ENCODE measurements at places on chromosomes 4 and X. TPM values are rescaled to one million over a fixed set of nuclear protein-coding genes. Genes with fewer than 3 reads are reported as not detected.

The RXFP1 gene
- polyA plus RNA-seq = 0.33 TPM

DNA sequence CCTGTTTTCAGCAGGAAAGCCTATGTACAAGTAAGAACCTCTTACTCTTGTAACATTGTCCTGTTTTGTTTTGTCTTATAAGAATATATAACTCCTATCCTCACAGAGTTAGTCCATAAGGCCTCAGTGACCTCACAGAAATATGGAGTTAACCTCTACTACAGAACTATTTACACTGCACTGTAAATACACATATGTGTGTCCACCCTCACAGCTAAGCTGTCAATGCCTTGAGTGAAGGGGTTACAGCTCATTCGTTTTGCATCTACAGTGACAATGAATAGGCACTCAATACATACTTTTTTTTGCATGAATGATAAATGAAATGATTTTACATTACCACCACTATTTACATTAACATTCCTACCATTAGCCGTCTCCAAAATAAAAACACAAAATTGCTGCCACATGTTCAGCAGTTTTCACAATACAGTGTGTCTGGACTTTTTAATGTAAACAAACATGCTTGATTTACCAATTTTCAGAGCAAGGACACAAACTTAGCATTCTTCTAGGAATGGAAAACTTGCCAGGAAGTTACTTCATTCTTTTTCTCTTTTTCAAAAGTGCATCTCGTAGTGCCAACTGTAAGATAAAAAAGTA, 9.5 kb upstream of the NAAA start:
- no peak for DNase-seq

The SPANXN4 gene
- polyA plus RNA-seq = not detected

DNA sequence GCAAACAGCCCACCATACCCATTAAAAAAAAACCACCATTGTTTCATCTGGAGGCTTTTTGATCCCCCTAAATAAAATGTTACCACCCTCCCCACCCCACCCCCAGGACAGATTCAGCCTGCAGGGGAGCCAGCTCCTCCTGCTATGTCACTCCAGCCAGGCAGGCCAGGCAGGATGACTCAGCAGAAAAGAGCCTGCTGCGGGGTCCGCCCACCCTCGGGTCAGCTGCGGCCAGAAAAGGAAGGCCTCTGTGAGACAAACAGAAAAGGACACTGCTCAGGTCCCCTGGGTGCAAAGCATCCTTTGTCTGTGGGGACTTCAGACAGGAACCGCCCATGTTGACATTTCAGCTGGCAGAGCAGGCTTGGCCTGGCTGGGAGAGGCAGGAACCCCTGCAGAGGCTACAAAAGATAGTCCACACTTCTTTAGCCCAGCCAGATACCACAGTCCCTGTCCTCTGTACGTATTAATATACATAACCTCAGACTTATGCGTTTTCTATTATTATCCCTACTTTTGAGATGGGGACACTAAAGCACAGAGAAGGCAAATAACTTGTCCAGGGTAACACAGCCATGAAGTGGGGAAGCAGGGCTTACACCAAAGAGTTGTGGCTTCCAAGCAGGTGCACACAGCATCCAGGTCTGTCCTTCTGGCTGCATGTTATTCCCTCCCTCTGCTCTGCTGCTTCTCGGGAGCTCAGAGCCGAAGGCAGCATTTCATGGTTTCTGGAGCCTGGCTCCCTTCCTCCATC, 147.7 kb downstream of the CPEB2 start:
- DNase-seq = no peak

The ETDA gene
- polyA plus RNA-seq = not detected

DNA sequence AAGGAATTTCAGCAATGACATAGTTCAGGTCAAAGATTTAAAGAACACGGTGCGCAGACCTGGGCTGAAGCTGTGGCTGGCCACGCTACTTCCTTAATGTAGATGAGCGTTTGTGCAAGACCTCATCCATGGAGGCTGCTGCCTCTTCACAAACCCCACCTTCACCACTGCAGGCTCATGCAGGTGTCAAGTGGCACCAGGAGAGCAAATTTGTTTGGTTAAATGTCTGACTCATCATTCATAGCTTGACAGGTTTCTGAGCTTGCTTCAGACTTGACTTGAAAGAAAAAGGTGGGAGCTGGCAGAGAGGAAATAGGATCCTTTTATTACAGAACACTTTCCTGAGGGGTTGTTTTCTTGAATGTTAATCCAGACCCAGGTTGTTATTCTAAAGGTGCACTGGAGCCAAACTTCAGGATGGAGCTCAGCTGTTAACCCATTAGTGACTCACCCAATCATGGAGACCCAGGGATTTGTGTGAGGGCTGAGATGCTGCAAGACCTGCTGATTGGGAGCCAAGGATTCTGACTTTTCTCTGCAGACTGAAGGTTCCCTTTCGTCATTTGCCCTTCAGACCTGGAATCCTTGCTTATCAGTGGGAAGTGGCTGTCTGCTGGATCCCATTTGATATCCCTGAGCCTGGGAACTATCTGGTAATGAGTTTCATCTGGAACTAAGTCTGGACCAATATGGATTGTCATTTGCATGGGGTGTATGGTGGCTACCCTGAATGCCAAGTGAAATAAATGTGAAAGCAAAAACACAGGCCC, 315.3 kb downstream of the PTTG2 start:
- peak; percentile 60 for DNase-seq

GRCh38 chrX:105526431-105526830, 295.9 kb upstream of the NRK start:
- no peak for DNase-seq

- no peak for DNase-seq
Observed at GRCh38 chr4:105179539-105180401, 33.1 kb downstream of the TET2 start.

GRCh38 chrX:133477986-133478385, 62.7 kb upstream of the GPC4 start:
- no peak for DNase-seq

DNA sequence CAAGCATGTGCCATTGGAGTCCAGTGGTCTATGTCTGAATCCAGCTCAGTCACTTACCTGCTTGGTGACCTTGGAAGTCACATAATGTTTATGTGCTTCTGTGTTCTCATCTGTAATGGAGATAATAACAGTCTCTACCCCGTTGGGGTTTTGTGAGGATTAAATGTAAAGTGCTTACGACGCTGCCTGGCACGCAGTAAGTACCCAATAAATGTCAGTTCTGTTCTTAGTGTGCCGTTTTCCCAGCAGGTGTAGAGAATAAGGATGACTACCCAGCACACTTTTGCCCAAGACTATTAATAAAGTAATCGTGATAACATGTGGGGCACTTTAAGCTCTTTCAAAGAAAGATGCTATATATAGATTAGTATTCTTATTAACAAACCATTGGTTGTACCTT, 56.7 kb downstream of the MTM1 start:
- no peak for DNase-seq

DNA sequence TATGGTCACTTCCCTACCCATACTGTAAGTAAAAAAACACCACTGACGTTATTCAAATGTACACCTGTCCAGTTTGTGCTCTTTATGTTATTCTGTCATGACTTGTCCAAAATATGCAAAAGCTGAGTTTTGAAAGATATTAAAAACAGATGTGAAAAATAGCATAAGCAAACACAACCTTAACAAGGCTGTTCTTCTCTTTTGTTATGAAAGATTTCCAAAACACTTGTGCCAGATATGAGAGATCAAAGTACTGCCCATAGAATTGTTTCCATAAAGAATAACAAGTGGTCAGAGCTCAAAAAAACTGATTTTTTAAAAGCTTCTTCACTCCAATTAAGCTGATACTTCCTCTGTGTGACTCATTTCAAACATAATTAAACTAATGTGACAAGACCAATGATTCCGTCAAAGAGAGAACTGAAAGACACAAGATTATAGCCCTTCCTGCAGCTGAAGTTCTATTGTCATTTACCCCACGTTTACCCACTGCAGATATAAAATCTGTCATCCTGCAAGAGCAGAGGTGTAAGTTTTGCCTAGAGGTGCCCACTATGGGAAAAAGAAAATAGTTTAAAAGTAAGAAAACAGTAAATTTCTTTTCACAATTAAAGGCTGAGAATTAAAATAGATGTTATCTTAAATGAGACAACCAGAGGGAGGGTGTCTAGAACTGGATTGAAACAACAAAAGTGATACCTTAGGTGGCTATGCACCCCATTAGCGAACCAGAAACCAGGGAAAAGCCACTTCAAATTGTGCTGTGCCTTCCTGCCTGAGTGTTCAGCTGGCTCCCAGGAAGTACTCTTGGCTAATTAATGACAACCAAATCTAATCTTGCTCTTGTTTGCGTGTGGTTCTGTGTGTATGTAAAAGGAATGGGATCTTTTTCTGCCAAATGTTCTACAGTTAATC, 30.1 kb downstream of the RASSF6 start:
- no peak for DNase-seq

The LONRF3 gene
- 1.3 TPM for polyA plus RNA-seq

- DNase-seq = no peak
Observed at GRCh38 chr4:99961711-99962110, 11.6 kb upstream of the H2AZ1 start.

- DNase-seq = peak; percentile 37
Observed at GRCh38 chr4:52750819-52751486, at the start of gene ERVMER34-1. TSS of gene ERVMER34-1 (minus strand) at chr4:52751425. CDS start at chr4:52745520, 5,905 bp downstream.

The DOCK11 gene
- 20.0 TPM for polyA plus RNA-seq

DNA sequence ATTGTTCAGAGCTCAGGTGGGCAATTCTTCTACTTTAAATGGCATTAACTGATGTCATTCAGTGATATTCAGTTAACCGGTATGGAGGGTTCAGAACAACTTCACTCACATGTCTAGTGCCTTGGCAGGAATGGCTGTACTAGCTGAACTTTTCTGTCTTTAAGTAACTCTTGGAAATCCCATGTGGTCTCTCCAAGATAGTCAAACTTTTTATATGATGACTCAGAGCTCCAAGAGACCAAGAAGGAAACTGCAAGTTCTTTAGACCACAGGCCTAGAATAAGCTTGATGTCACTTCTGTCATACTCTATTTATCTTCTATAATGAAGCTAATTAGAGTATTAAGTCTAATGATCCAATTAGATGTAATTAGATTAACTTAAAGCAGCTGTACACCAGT, 24.9 kb downstream of the LHFPL1 start:
- no peak for DNase-seq

DNA sequence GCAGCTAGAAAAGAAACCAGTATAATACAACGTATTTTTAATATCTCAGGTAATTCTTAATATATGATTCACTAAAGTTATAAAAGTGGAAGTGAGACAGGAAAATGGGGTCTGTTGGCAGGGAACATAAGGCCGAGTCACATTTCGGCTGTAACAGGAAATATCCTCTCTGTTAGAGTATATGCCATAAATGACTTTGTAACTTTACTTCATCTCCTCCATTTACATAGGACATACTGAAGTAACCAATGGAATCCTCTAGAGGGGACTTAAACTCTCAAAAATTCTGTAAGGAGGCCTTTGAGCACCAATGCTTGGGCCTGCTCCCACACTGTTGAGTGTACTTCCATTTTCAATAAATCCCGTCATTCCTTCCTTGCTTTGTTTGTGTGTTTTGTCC, 71.3 kb downstream of the ANKRD17 start:
- DNase-seq = no peak

The IGFBP7 gene
- polyA plus RNA-seq = 537 TPM

DNA sequence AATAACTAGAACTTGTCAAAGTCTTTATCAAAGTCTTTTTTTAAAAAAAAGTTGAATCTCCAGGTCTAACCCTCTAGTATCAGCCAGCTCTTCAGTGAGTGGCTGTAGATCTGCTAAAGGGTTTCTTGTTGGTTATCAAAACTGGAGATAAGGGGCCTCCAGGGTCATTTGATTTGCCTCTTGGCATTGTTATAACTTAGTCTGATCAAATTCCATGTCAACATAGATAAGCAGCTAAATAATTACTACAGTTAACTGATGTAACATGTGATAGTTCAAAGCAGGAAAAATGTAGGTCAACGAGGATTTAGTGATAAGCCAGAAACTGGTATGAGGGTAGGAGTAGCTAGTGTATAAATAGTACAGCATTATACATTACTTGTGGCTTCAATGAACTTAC, 465.1 kb downstream of the PDHA2 start:
- DNase-seq = no peak
